Right kidney (tissue), 9 donors: ENCODE measurements at places on chromosomes 5 and 9.

GRCh38 chr9:125396799-125397198, 135.2 kb downstream of the GAPVD1 start:
- DNase-seq: no peak

DNA sequence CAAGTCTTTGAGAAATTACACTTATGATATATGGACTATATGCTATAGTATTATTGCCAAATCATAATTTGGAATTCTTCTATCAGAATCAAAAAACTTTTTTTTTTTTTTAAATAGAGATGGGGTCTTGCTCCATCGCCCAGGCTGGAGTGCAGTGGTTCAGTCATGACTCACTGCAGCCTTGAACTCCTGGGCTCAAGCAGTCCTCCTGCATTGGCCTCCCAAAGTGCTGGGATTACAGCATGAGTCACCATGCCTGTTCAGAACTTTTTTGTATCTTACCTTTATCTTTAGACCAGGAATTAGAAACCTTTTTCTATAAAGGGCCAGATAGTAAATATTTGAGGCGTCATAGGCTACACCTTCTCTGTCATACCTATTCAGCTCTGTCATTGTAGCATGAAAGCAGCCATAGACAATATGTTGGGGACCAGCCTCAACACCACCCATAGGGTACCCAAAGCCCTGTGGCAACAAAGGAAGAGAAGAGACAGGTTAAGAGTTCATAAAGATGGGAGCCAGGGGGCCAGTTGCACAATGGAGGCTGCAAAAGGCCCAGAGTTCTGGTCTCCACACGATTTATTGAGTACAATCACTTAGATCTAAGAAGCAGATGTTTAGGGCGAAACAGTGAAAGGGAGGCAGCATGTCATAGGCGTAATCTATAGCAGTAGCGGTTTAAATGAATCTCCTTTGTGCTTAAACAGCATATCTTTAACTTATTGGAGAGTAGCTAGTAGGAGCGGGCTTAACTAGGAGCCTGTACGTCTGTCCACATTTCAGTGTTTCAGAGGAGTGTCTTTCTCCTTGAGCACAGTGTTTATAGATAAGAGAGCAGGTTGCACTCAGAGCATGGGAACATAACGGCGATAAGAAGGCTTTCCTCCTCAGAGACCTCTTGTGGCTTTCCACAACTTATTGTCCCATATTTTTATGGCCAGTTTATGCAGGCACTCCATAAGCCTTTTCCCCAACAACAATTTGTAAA, 12.5 kb downstream of the ECM2 start:
- DNase-seq: no peak

DNA sequence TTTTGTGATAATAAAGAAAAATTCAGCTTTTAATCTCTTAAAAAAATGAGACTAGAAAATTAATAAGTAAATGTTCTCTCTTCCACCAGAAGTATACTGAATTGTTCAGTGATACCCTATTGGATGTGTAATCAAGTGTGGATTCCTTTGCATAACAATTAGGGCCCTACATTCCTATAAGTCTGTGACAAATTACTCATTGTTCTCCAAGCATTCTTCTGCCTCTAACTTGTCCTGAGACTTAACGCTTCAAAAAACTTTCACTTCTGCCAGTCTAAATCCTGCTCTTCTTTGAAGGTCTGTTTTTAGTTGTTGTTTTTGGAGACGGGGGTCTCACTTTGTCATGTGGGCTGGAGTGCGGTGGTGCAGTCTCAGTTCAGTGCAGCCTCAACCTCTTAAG, 9.2 kb upstream of the DDX46 start:
- DNase-seq: no peak

- no peak for DNase-seq
Observed at GRCh38 chr5:146540414-146540813, 24.4 kb upstream of the GPR151 start.

DNA sequence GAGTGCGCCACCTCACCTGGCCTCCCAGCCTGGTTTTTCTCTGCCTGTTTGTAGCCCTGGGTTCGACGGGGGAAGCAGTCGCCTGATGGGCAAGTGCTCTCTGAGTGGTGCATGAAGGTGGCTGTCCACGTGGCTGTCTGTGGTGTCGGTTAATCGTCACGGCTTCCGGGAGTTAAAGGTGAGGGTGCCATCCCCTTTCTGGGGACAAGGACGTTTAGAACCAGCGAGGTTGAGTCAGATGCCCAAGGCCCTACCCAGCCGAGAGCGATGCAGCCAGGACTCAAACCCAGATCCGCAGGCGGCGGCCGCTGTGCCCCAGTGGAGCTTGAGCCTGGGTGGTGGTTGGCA, 47.7 kb downstream of the RXRA start:
- DNase-seq: no peak

DNA sequence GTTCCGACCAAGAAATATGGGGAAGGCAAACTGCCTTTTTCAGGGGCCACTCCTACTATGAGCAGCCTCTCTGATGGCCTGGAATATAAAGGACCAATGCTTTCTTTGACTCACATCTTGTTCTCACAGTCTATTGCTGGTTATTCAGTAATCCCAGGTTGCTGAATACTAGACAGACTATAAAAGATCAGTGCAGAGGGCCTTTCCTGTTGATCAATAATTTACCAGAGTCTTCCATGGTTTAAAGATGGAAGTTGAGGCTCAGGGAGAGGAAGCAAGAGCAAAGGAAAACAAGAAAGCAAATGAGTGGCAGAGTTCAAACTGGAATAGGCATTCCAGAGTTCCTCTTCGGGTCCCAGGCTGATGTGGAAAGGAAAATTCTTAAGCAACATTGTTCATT, 62.9 kb downstream of the FBXO38 start:
- DNase-seq: no peak

DNA sequence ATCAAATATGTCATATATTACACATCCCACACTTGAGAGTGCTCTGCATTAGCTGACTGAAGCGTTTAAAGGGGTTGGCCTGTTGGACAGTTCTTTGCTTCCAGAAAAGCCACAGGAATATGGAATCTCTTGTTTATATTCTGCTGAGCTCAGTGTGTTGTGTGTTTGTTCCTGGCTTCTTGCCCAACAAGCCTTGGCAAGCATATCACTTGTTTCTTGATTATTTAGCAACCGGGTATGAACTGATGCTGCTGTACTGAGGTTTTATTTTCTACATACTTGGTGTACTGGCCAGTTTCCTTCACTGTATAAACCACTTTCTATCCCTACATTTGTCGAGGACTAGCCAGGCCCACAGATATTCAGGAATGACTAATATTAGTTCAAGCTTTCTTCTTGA, 378.9 kb downstream of the KCTD16 start:
- DNase-seq: no peak

- DNase-seq: peak; percentile 19
Observed at GRCh38 chr9:102506406-102506805, 488.7 kb upstream of the CYLC2 start.

DNA sequence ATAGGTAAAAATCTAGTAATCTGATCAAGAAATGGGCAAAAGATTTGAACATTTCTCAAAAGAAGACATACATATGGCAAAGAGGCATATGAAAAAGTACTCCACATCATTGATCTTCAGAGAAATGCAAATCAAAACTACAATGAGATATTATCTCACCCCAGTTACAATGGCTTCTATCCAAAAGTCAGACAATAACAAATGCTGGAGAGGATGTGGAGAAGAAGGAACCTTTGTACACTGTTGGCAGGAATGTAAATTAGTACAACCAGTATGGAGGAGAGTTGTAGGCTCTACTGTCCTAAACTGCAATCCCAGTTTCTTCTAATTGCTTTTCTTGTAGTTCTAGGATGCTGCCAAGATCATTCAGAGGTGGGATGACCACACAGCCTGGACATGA, 193.5 kb upstream of the RFX3 start:
- no peak for DNase-seq
